ENCODE measurements at places on chromosomes 4 and X. TPM values are rescaled to one million over a fixed set of nuclear protein-coding genes. Genes with fewer than 3 reads are reported as not detected.

MAMLD1 gene
- 17.3 TPM for polyA plus RNA-seq

DNA sequence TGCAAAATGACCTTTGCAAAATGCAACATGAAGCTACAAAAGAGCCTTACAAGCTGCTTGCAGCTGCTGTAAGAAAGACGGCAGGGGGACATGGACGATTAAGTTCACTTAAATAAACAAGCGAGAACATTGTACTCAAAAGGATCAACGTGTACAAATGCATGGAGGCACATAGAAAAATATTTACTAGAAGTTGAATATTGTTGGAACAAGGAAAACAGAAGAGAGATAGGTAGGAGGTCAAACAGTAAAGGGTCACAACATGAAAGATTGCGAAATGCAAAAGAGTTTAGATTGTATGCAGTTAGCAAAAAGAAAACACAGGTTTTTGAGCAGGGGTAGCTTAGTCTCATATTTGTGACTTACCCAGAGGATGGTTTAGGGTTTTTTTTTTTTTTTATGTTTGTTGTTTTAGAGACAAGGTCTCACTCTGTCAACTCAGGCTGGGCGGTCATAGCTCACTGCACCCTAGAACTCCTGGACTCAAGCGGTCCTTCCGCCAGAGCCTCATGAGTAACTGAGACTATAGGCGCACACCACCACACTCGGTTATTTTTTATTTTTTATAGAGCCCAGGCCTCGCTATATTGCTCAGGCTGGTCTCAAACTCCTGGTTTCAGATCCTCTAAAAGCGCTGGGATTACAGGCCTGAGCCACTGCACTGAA lies 1.4 kb upstream of the PHF8 start:
- no peak for DNase-seq

DNA sequence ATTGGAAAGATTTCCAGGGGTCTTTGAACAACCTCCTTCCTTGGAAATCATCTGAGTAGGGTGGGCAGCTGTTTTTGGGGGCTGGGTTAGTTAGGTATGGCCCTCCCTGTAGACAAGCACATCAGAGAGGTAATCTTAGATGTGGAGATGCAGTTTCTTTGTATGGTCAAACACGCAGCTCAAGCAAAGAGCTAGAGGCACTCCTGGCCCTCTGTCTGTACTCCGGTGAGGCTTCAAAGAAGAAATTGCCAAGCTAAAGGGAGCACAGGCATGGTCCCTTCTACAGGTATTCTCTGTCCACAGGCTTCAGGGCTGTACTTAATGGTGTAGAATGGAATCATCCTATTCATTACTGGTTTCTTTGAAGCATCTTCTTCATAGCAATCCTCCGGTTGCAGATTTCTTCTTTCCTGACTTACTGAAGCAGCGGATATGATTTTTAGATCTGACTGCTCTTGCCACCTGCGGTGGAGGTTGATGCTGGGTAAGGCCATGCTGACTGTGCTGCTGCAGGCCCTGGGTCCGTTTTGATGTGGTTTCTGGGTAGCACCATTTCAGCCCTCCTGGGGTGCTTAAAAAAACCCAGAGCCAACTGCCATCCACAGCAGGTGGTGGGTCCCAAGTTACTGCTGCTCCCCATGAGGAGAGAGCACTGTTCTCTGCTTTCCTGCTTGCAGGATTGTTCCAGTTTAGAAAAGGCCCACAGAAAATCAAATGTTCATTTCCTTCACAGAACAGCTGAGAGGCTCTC lies 318.9 kb upstream of the GATB start:
- no peak for DNase-seq

DNA sequence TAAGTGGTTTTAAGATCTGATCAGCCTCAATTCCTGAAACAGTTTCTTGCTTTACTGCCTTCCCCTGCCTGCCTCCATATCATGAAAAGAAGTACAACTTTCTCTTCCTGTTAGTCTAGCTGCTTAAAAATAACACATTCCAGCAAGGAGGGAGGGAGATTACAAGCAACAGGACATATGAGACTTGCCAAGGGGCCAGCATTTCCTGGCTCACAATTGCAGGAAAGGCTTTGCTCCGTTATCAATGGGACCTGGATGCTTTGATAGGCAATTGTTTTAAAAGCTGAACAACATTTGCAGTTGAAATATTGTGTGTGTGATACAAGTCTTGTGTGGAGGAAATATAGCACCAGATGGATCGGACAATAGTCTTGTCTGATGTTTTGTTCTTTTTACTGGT lies 425.0 kb downstream of the FAT4 start:
- no peak for DNase-seq

DNA sequence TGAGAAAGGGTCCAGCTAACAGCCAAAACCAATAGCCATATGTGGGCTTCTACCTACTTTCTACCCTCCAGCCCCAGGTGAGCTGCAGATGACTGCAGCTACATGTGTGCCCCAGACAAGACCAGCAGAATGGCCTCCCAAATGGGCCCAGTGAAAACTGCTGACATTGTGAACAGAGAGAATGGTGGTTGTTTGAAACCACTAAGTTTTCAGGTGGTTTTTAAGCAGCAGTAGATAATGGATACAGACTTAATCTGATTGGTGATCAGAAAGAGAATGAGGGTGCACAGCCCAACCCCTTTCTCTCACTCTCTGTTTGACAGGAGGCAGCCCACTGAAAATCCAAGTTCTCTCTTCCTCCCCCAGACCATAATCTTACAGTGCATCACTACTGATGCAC lies 42.5 kb upstream of the BBS12 start:
- DNase-seq: no peak

DNA sequence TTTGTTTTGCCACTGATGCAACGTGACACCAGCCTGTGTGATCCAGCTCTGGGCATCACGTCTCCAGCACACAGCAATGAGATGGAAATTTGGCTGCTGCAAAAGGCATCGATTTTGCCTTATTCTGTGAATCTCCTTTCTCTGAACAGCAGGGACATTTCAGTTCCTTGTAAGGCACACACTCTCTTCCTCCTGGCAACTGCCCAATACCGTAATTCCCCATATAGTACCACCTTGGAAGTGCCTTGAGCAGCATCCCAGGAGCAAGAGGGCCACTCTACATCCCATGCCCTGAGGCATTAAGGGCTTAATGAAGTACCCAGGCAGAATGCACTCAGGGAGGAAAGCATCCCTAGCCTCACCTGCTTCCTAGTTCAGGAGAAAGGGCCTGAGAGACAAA lies 10.5 kb upstream of the MAMLD1 start:
- no peak for DNase-seq

DNA sequence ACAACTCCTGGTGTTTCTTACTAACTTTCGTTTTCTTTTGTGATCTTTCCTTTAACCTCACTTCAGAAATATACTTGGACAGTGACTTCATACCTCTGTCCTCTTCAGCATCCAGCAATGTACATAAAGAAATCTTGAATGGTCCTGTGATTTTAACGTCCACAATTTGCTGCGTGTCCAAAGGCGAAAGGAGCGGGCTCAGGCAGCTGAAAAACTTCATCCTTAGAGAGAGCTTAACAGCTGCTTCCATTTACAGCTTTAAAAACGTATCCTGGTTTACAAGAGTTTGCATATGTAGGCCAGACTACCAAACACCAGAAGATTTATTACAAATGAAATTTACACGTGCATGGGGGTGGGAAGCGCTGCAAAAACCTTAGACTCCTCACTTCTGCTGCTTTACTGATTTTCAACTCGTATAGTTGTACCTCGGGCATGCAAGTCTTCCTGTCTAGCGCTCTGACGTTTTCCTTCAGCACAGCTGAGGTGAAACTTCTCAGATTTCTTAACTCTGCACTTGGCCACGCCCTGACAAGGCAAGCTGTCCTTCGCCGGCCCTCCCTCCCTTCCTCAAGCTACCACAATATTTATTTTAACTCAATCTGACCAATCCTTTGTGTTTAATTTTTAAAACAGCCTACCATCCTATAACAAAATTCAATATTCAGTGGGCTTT lies 406.4 kb downstream of the FAM47A start:
- DNase-seq: peak; percentile 32

DNA sequence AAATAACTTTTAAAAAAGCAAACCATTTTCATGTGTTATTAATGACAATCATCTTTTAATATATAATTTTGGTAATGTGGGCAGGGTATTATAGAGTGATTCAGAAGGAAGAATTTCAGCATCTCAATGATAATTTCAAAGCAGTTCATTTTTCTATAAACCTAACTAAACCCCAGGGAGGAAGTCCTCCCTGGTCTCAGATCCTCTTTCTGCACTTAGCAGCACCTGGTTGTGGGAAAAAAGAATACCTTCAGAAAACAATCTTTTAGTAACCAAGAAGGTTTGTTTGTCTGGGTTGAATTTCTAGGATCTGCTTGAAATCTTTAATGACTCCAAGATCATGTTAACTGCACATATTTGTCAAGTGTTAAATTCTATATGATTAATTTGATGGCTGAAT lies 29.9 kb downstream of the DKK2 start:
- no peak for DNase-seq
